ENCODE measurements at places on chromosomes 5 and 9. TPM values are rescaled to one million over a fixed set of nuclear protein-coding genes. Genes with fewer than 3 reads are reported as not detected.
A peak's percentile ranks its signal among the peaks of the same experiment; 100 is the strongest.

GRCh38 chr5:172441262-172441751 is 13.0 kb downstream of the SH3PXD2B start:
- no peak for DNase-seq

GRCh38 chr5:180156141-180156540 is 52.9 kb downstream of the RASGEF1C start:
- no peak for DNase-seq

DNA sequence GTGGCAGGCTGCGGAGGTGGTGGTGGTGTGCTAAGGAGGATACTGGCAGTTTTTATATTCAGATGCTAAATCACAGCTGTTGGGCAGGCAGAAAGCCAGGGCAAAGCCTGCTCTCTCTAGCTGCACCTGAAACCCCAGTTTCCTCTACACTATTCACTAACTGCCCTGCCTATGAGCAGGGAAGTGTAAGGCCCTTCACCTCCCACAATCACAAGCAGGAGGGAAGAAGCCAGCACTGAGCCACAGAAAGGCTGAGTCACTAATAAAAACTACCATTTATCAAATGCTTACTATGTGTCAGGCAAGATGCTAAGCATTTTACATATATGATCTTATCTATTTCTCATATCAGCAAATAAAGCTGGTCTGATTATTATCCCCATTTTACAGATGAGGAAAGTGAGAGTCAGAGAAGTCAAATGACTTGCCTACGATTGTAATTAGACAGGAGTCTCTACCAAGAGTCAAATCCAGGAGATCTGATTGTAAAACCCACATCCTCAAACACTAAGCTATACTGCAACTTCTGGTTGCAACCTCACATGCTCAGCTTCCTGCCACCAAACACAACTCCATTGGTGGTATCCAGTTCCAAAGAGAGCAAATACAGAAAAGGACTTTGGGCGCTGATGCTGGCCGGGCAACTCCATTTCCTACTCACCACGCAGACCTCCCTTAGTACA is 17.7 kb upstream of the IL6ST start:
- no peak for DNase-seq

The NDUFS4 gene
- 118 TPM for polyA plus RNA-seq

GRCh38 chr5:54670281-54670680 is 152.7 kb downstream of the SNX18 start:
- no peak for DNase-seq

The C5orf34 gene
- polyA plus RNA-seq, result 4.0 TPM

GRCh38 chr5:177966009-177966838 is 29.8 kb downstream of the PROP1 start:
- no peak for DNase-seq

The FGF18 gene
- 0.44 TPM for polyA plus RNA-seq

GRCh38 chr5:135810188-135810943 is 24.1 kb upstream of the SLC25A48 start:
- DNase-seq, result no peak

The CCDC171 gene
- polyA plus RNA-seq, result 3.5 TPM

- DNase-seq, result no peak
Observed at GRCh38 chr5:149961186-149961685, 678 bp downstream of the SLC26A2 start.

DNA sequence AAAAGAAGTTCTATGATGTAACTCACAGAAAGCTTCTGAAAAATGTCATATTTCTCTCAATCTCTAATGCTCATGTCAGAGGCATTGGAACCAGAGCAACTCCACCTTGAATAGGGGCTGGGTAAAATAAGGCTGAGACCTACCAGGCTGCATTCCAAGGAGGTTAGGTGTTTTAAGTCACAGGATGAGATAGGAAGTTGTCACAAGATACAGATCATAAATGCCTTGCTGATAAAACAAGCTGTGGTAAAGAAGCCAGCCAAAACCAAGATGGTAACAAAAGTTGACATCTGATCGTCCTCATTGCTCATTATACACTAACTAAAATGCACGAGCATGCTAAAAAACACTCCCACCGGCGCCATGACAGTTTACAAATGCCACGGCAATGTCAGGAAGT is 411.1 kb upstream of the GRIA1 start:
- no peak for DNase-seq

The SEMA4D gene
- polyA plus RNA-seq, result 48.5 TPM

The GALNT12 gene
- 8.3 TPM for polyA plus RNA-seq

GRCh38 chr5:146243247-146243646 is 39.8 kb downstream of the RBM27 start:
- DNase-seq, result no peak

The OR2K2 gene
- polyA plus RNA-seq, result not detected

- DNase-seq, result no peak
Observed at GRCh38 chr5:145178641-145179523, 656.3 kb downstream of the PRELID2 start.

The ANXA1 gene
- 19.5 TPM for polyA plus RNA-seq

DNA sequence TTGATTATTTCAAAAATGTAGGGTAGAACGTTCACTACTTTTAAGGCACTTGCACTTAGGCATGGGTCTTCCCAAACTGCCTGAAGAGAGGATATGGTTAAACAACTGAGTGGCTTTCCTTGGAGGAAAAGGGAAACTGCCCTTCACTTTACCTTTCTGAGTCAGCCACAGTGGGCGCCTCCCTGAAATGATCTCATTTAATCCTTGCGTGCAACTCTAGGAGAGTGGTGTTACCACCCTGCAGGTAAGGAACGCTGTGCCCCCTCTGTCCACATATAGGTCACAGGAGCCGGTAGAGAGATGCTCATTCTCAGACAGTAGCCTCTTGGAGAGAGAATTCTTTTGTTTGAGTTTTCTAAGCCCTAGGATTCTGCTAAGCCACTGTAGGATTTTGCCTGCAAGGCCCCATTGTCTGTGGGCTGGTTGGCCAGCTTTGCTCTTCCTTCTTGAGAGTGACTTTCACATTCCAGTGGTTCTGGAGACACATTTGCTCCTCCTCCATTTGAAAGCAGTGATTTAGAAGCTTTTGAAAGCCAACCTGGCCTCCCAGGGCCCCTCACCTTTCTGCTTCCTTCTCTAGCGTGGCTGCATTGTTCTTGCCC is 110.3 kb upstream of the CTSL start:
- DNase-seq, result no peak

DNA sequence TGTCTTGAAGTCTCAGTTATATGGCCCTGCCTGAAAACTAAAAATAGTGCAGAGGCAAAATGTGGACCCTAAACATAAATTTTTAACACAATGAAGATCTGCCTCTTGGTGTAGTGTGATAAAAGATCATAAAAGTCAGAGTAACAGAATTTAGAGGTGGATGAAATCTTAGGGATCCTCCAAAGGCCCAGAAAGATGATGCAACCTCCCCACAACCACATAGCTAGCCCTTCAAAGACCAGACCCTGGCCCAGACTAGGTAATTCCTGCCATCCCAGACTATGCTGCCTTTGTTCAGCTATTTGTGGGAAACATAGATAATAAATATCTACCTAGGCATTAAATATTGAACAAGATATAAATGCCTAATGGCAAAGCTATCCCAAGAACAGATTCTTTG is 15.3 kb downstream of the KLF9 start:
- DNase-seq, result no peak

- DNase-seq, result no peak
Observed at GRCh38 chr9:10571699-10572098, 41.1 kb downstream of the PTPRD start.

GRCh38 chr9:126974594-126974993 is 60.0 kb downstream of the RALGPS1 start:
- peak; percentile 44 for DNase-seq

The SNX18 gene
- 28.7 TPM for polyA plus RNA-seq

The PCDHAC1 gene
- polyA plus RNA-seq, result 0.06 TPM

DNA sequence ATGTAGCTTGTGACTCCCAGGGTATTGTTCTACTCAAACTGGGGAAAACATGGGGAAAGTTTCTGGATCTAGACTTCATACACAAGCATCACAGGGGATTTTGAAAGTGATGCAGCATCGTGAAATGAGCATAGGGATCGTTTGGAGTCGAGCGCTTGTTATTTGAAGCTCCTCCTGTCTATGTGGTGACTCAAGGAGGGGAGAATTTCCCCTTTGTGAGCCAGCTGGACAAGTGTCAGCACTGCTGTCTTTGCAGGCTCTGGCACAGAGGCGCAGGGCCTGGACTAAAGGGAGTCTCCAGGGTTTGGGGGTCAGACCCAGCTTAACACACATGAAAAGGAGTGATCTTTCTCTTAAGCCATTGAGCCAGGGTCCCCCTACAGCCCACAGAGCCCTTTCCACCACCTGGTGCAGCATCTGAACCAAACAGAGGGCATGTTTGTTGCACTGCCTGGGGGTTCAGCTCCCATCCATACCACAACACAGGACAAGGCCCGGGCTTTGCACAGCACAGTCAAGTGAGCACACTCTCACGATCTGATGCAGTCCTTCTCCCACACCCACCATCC is 51.0 kb downstream of the IRF1 start:
- no peak for DNase-seq

The TAF11L10 gene
- not detected for polyA plus RNA-seq

GRCh38 chr5:133113331-133114061 is 61.7 kb downstream of the HSPA4 start:
- no peak for DNase-seq

DNA sequence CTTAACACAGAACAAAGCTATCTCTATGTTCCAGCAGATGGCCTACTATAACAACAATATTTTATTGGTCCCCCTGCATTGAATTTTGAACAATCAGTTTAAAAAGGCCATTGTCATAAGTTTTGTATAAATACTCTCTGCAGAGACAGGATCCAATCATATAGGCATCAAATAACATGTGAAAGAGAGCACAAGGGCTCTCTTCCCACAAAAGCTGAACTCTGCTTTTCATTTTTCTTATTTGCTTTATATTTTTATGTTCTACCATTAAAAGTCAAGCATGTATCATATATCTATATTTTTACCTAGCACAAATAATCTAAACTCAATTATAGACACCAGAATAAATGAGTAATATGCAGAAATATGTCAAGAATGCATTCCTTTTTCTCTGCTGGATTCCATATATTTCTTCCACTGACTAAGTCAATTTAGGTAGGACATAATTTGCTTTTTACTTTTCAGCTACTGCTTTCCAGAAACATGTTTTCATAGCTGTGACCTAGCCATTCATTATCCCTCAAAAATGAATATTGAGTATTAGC is 143.6 kb downstream of the CDH9 start:
- no peak for DNase-seq

DNA sequence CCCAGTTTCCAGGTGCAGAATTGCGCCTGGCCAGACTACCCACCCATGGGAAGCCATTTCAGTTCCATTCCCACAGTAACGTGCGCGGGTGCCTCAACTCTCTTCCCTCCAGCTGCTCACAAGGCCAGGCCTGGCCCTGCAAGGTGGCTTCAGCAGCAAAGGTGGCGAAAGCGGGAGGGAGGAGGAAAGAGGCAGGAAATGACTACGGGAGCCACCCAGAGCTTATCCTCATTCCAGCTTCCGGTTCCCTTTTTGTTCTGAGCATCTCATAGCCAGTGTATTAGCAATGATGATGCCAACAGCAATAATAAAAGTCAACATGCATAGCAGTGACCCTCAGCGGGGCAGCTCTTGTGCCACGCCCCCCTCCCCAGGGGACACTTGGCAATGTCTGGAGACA is 101.5 kb upstream of the BOD1 start:
- DNase-seq, result no peak

GRCh38 chr9:108535526-108535925 is 320.3 kb downstream of the ACTL7B start:
- DNase-seq, result no peak

DNA sequence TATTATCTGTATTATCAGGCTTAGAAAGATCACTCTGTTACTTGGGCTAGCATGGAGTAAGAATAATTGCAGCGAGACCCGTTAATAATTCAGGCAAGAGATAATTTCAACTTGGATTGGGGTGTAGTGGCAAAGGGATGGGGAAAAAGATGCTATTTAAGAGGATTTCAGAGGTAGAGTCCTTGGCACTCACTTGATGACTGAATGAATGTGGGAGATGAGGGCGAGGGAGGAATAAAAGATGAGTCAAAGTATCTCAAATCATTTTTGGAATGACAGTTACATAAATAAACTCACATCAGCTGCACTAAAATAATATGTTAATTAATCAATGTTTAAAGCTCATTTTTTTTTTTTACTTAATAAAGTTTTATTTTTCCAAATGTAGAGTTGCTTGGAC is 4.5 kb upstream of the GPR21 start:
- DNase-seq, result no peak

The CARTPT gene
- not detected for polyA plus RNA-seq

GRCh38 chr9:74765481-74765971 is 122.2 kb downstream of the TRPM6 start:
- DNase-seq, result no peak

GRCh38 chr9:109001275-109001676 is 12.0 kb downstream of the CTNNAL1 start:
- DNase-seq, result no peak

DNA sequence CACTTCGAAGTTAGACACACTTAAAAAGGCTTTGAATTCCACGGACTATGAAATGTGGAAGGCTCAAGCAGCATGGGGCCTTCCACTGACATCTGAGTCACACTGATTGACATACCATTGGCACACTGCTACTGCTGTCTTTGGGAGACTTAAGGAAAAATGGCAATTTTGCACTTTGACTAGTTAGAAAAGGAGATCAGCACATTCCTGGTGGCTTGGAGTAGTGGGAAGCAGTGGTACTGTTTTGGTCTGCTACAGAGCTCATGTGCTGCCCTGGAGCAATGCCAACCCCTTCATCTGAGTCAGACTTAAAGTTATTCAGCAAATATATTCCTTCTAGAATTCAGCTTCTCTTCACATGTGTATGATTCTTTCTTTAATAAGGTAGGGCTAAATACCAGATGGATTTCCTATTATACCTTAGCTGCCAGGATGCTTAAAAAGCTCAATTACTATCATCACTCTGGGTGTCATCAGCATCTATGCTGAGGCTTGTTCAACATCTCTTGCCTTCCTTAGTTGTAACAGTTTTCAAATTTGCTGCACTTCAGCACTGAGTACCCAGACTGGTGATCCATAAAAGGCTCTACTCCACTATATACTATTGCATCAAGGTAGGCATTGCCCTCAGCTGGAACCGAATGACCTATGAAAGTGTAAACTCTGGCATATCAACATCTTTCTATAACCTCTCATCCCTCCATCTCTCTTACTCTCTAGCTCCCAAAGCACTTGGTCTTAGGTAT is 42.3 kb upstream of the MOCS2 start:
- DNase-seq, result no peak

- DNase-seq, result no peak
Observed at GRCh38 chr5:163585206-163585605, 79.8 kb downstream of the MAT2B start.

- DNase-seq, result no peak
Observed at GRCh38 chr5:173910215-173910614, 22.1 kb downstream of the CPEB4 start.

DNA sequence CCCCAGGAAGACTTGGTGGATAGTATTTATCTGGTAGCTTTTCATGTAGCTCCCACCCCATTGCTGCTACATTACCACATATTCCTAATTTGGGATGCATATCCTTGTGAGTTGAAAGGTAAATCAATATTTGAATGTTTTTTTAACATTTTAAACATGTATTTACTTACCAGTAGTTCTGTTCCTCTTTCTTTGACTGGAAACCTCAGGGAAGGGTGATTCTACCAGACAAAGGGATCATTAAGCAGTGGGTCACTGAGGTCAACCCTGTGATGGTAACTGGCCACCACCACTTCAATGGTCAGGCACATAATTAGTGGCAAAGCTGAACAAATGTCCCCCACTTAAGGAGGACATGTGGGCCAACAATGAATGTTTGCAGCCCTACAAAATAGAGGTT is 27.2 kb upstream of the KLF9 start:
- DNase-seq, result no peak

- no peak for DNase-seq
Observed at GRCh38 chr9:25876248-25876647, 198.0 kb upstream of the TUSC1 start.

GRCh38 chr5:78634634-78635033 is 13.9 kb downstream of the LHFPL2 start:
- no peak for DNase-seq

GRCh38 chr5:62475072-62475471 is 62.5 kb downstream of the IPO11 start:
- DNase-seq, result no peak

All from renal pelvis (tissue), 12 donors.